ENCODE measurements at places on chromosomes 4 and X.

DNA sequence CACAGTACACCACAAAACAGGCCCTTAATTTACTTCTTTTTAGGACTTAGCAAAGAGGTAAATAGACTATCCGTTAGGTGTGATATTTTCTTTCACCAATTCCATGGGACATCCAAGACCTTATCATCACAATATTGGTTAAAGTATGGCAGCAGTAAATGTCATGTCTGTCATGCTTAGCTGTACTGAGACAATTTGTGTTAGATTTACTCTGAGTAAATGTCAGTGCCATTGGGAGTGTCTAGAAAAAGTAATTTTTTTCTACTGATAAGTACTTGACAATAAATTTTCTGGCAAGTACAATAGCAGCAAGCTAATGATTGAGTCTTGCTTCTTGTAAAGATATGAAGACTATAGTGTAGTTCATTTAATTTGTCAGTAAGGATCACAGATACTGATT lies 756.1 kb downstream of the FAM133A start:
- no peak for DNase-seq

- no peak for DNase-seq
These were observed 53.3 kb downstream of the NBDY start for GRCh38 chrX:56782352-56782751.

DNA sequence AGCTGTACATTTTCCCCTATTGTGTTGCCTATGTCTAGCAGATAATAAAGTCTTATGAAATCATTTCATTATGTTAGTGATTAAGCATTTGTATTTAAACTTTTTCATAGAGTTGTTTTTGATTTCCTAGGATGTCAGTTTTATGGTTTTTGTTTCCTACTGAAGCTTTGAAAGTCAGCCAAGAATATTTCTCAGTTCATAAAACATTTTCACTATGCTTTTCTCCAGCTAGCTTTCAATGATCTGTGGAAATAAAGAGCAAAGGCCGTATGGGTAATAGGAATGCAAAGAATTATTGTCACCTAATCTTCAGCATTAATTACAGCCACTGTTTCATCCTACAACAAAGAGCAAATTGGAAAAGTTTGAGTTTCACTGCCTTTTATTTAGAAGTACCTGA lies 145.7 kb upstream of the NUDT6 start:
- peak; percentile 57 for DNase-seq

DNA sequence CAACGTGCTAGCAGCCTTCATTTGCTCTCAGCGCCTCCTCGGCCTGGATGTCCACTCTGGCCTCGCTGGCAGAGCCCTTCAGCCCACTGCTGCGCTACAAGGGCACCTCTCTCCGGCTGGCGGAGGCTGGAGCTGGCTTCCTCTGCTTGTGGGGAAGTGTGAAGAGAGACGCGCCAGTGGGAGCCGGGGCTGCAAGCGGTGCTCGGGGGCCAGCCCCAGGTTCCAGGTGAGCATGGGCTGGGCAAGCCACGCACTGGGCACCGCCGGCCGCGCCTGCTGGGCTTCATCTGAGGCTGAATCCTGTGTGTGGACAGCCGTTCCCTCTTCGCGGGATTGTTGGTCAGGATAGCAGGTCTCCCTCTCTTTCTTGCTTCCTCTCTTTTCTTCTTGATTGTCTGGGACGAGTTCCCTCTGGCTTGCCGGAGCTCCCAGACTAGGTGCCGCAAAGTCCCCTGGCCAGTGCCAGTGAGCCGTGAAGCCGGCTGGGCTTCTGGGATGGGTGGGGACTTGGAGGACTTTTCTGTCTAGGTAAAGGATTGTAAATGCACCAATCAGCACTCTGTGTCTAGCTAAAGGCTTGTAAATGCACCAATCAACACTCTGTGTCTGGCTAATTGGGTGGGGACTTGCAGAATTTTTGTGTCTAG lies 165.0 kb downstream of the HEPH start:
- no peak for DNase-seq

DNA sequence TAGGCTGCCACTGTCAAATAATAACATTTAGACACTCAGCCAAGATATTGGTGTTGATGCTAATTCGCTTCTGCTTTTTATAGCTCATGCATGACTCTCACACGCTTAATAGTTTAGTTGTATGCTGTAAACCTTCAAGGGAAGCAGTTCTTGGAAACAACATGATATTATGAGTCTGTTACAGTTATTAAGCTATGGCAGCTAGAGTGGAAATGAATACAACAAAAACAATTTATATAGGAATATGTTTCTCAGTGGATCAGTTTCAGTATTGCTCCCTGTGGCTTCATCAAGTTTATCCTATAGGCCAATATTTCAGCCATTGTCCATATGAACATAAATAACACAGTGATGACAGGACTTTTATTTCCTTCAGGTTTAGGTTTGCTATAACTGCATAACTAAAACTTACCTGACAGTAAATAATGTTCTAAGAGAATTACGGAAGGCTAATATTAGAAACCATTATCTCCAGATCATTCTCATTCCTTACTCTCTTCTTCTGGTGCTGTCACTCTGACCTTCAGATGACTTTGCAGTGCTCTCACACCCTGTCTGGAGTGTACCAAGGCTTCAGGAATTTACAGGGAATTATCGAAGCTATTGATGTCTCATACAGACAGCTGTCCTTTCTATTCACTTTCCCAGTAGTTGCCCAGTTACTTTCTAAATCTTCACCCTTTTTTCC lies 555.0 kb downstream of the ANKRD50 start:
- DNase-seq = no peak

GRCh38 chr4:124804584-124804983 lies 92.1 kb upstream of the ANKRD50 start:
- peak; percentile 13 for DNase-seq

DNA sequence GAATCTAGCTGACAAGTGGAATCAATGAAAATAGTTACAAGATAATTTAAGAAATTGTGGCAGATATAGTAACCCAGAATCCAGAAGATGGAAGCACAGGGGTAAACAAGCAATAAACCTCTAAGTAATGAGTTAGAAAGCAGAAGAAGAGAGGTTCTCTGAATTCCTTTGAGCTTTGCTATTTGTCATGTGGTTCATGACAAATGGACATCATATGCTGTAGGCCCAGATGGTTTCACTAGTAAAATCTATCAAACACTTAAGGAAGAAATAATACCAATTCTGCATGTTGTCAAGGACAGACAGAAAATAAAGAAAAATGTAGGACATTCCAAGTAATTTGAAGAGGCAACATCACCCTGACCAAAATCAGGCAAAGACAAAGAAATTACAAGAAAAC lies 480.8 kb upstream of the INTU start:
- no peak for DNase-seq

DNA sequence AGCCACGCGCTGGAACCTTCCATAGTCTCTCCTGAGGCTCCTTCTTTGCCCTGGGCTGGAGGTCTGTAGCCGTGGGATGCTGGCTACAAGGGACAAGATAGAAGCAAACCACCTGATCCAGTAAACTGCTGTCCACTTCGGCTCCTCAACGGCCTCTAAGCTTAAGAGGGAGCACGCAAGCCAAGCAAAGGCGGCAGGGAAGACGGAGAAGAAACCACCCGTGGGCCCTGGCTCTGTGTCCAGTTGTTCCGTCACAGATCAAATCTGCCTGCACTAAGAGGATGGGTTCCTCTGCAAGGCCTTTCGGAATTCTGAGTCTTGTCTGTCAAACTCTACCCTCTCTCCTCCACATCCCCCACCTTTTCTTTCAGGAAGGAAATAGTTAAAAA lies 401 bp upstream of the EDNRA start:
- no peak for DNase-seq
